ENCODE measurements at places on chromosomes 7 and 10.
A peak's percentile ranks its signal among the peaks of the same experiment; 100 is the strongest.

- no peak for DNase-seq
Measured at GRCh38 chr7:141097430-141097829, 23.6 kb downstream of the TMEM178B start.

DNA sequence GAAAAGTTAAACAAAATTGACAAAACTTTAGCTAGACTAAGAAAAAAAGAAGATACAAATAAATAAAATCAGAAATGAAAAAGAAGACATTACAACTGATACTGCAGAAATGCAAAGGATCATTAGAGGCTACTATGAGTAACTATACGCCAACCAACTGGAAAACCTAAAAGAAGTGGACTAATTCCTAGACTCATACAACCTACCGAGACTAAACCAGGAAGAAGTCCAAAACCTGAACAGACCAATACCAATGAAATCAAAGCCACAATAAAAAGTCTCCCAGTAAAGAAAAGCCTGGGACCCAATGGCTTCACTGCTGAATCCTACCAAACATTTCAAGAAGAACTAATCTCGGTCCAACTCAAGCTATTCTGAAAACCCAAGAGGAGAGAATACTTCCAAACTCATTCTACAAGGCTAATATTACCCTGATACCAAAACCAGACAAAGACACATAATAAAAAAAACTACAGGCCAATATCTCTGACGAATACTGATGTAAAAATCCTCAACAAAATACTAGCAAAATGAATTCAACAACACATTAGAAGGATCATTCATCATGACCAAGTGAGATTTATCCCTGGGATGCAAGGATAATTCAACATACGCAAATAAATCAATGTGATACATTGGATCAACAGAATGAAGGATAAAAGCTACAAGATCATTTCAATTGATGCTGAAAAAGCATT is 20.3 kb downstream of the ELAPOR2 start:
- DNase-seq: no peak

GRCh38 chr10:128289621-128290020 is 163.4 kb upstream of the MKI67 start:
- DNase-seq: no peak

GRCh38 chr7:140349144-140349771 is 49.1 kb downstream of the SLC37A3 start:
- no peak for DNase-seq

DNA sequence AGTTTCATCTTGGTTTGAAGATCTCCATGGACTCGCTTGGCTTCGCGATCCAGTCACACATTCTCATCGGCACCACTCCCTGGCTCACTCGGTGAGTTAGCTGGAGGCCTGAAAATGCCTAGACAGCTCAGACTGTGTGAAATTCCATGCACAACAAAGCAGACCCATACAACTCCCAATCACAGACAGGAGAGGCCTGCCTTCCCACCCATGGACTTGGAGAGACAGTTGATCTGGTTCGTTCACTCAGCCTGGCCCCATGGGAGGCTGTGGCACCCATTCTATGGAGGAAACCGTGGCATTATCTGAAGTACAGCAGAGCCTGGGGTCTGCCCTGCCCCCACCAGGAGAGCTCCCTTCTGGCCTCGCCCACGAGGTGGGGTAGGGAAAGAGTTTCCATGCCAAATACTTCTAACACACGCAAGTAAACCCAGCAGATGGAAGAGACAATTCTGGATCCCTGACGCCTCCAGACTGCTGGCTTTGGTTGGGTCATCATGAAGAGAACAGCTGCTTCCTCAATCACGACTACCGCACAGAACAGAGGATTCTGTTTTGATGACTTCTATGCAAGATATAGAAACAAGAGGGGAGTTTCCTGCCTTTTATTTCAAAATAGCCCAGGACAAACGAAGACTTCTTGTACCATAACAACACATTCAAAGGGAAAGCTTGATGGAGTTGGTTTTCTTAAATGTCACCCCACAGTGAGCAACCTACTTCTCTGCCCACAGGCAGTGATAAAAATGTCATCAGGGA is 15.9 kb downstream of the FAM53B start:
- DNase-seq: peak; percentile 23

DNA sequence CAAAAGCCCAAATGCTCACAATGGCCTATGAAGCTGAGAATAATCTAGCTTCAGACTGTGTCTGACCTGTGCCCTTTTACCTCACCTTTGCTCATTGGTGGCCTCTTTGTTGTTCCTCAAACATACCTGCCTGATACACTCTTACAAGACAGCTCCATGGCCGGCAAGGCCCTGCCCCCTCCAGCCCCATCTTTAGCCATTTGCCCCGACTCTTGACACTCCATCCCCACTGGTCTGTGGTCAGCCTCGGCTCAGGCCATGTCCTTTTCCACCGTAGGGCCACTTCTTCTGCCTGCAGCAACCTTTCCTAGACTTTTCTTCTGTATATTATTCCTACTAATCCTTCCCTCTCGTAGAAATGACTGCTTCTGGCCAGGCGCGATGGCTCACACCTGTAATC is 265.2 kb downstream of the RPS24 start:
- no peak for DNase-seq

- no peak for DNase-seq
Measured at GRCh38 chr7:25777969-25778708, 373.9 kb upstream of the NFE2L3 start.

GRCh38 chr7:19491371-19491770 is 217.5 kb downstream of the POLR1F start:
- no peak for DNase-seq

DNA sequence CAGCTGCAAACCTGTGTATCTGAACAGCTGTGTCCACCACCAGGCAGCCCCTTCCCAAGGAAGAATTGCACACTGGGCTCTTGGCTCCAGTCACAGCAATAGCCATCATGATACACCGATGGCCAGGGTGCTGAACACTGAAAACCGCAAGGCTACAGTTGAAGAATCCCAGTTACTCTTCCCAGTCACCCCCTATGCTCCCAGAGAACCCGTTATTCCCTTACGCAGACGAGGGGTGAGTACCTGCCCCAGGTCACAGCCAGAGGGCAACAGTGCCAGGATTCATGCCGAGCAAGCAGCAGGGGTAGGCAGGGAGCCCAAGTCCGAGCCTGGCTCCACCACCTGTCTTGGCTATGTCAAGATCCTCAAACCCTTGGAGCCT is 57.8 kb downstream of the RASGEF1A start:
- DNase-seq: no peak

DNA sequence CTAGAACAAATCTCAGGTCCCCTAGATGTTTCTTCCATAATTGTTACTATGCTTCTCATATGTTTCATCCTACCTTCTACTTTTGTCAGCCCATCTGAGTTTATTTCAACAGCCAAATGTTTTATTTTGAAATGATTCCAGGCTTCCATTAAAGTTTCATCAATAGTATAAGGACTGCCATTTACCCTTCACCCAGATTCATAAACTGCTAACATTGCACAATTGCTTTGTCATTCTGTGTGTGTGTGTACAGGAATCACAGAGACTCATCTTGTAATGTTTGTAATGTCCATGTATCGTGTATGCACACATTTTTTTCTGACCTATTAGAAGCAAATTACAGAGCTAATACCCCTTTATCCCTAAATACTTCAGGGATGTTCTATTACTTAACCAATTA is 25.5 kb downstream of the MMRN2 start:
- no peak for DNase-seq

DNA sequence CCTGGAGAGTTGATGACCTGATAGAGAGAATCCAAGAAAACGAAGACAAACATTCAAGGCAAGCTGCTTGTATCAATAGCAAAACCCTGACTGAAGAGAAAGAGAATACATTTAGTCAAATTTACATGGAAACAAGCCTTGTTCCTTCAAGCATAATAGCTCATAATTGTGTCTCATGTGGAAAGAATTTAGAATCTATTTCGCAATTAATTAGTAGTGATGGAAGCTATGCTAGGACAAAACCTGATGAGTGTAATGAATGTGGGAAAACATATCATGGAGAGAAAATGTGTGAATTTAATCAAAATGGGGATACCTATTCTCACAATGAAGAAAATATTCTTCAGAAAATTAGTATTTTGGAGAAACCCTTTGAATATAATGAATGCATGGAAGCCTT is 18.0 kb downstream of the RBAK start:
- no peak for DNase-seq

DNA sequence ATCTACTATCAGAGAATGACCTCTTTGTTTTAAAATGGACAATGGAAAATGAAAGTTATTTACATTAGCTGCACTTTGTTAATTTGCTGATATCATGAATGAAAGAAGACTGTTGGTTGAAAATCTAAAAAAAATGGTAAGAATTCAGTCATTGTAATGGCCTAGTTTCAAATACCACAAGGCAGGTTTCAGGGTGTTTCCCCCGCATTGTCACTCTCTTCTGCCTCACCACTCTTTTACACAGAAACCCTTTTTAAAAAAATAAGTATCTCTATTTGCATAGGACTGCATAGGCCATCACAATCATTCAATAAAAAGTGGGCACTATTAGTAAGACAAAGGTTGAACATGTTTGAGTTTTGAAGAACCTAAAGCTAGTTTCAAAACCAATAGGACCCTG is 737.1 kb downstream of the INHBA start:
- no peak for DNase-seq
